ENCODE measurements at places on chromosomes 5 and 9.

DNA sequence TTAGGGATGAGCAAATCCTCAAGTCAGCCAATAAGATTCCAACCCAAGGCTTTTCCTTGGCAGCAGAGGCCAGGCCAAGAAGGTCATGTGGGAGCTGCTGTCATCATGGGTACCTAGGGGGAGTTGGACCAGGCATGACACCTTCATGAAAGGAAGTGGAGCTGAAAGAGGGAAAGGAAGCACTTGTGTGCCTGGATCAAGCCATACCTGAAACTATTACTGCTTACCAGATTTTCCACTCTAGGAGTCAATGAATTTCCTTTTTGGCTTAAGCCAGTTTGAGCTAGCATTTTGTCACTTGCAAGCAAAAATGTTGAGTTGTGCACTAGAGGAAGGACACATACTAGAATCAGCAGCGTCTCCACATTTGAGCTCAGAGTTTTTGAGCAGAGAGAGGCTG lies 14.5 kb upstream of the WNK2 start:
- DNase-seq, result no peak

DNA sequence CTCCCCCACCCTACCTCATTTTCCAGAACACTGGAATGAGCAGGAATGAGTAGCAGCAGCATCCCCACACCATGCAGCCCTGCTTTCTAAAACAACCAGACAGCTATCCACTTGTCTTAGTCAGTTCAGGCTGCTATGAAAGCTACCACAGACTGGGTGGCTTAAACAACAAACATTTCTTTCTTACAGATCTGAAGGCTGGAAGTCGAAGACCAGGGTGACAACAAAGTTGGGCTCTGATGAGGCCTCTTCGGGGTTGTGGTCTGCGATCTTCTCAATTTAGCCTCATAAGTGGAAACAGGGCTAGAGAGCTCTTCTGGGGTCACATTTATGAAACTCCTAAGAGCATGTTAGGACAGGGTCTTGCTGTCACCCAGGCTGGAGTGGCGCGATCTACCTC lies 38.9 kb downstream of the LPAR1 start:
- no peak for DNase-seq

GRCh38 chr9:127754099-127755060 lies 19.3 kb upstream of the TOR2A start:
- DNase-seq, result no peak

DNA sequence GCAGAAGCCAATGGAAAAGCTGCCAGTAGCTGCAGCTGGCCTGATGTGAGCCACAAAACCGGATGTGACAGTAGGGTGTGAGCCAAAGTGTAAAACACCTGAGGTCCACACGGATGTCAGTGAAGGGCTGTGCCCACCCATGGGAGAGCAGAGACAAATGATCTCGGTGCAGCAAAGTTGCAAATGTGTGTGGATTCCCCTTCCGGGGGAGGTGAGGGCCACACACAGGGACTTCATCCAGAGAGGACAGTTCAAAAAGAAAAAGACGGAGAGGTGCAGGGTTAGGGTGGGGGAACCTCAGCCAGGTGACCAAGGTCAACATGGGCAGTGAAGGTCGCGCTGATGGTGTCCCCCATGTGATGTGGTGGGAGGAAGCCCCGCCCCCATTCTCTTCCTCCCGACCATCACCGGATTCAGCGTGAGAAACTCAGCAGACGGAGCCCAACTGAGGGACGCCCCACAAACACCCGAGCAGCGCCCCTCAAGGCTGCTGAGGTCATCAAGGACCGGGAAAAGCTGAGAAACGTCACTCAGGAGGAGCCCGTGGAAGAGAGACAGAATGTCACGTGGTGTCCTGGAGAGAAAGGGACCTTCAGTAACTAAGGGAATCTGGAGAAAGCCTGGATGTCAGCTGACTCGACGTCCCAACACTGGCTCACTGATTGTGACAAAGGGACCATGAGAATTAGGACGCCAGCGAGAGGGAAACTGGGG lies 11.4 kb upstream of the PTGDS start:
- no peak for DNase-seq

DNA sequence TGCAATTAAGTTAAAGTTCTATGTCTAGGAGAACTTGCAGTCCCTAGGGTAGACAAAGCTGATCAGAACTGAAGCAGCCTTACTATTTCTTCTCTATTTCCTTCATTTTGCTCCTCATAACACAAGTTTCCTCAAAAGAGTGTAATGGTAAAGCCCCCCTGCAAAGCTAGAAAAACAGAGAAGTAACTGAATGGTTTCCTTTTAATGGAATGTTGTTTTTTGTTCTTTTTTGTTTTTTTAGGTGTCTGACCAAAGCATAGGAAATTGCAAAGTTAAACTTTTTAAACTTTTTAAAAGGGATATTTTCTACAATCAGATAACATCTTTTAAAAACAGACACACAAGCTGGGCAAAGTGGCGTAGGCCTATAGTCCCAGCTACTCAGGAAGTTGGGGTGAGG lies 145.7 kb downstream of the TLE1 start:
- no peak for DNase-seq

GRCh38 chr9:98378794-98379193 lies 123.3 kb upstream of the TBC1D2 start:
- no peak for DNase-seq

DNA sequence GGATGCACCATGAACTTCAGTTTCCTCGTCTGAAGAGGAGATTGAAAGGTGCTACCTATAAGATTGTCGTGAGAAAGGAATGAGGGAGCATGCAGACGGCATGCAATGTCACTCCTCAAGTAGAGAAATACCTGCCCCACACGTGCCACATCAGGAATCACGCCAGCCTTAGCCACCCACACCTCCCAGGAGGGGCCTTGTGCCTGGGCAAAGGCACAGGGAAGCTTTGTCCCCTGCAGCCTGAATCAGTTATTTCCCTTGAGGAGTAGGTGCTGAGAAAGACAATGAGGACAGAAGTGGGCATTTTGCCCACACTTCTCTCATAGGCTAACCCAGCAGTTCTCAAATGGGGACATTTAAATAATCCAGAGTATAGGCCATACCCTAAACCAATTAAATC lies 31.0 kb downstream of the FSTL4 start:
- no peak for DNase-seq

- no peak for DNase-seq
Observed at GRCh38 chr5:139557811-139558210, 3.3 kb upstream of the UBE2D2 start.

GRCh38 chr9:134617246-134617645 lies 24.4 kb upstream of the COL5A1 start:
- no peak for DNase-seq

DNA sequence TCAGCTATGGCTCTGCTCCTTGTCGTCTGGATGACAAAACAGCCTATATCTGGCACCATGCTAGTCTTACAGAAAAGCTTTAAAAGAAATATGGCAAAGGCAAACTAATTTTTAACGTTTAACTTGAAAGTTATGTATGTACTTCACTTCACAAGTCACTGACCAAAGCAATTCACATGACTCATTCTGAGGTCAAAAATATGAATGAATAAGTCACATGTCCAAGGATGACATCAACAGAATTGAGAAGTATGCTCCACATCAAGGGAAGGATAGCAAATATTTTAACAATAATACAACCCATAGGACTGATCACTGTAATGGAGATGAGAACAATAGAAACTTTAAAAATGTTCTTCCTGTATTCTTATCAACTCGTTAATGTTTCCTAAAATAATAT lies 1072.6 kb upstream of the NUDT12 start:
- DNase-seq, result no peak

Measured in AG10803 (cell line).